H9 (cell line): ENCODE measurements at places on chromosomes 1 and 21. TPM values are rescaled to one million over a fixed set of nuclear protein-coding genes. Genes with fewer than 3 reads are reported as not detected.

DNA sequence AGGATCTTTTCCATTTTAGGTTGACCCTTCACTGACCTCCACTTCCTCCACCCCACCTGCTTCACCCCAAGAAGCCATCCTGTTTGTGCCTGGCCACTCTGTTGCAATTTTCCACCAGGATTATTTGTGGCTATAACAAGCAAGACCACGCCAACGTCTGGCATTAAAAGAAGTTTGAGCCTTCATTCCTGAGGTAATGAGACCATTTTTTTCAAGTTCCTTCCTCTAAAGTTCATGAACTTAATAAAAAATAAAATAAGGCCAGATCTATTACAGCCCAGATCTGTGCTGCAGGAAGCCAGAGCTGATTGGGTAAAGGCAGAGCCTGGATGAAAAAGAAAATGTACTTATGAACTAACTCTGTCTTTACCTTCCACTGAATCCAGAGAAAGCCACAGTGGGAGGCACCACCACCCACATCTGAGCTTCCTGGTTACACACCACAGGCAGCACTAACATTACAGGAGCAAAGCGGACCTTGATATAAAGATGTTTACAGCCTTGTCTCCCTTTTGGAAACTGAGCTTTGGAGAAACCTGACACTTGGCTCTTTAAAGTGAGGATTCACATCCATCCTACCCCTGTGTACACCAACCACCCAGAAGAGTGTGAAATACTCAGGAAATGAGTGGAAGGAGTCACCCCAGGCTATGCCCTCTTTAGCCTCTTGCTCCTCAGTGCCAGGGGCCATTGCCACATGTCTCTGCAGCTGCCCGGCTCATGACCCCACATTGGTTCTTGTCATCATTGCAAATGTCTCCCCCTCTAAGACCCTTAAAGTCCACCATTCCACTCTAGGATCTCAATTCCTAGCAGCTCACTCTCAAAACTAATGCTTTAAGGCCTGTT is 293.6 kb downstream of the PLPP3 start:
- 0 out of 2 replicates have a peak, but pooled peaks cover 2% of the 10 kb centered on the region for H3K4me1 ChIP-seq
- H3K27me3 ChIP-seq, result no peaks in the 10 kb centered on the region
- H3K36me3 ChIP-seq, result no peaks in the 10 kb centered on the region
- no peak for DNase-seq
- H3K4me3 ChIP-seq, result no peak overlapping the region

GRCh38 chr1:229073251-229073650 is 197.7 kb upstream of the RAB4A start:
- no peak overlapping the region for H3K4me3 ChIP-seq
- no peaks in the 10 kb centered on the region for H3K27me3 ChIP-seq
- no peaks in the 10 kb centered on the region for H3K36me3 ChIP-seq
- no peak overlapping the region for H3K27ac ChIP-seq
- no peak for DNase-seq
- no peaks in the 10 kb centered on the region for H3K4me1 ChIP-seq

RNU1-2 gene
- 1,874 and 2,051 TPM in 2 replicates for total RNA-seq

BEST4 gene
- total RNA-seq, result 1.1 and 1.3 TPM in 2 replicates

SYT2 gene
- 3.2 and 3.3 TPM in 2 replicates for total RNA-seq

- DNase-seq, result peak; percentile 55
- peaks cover 2% of the 10 kb centered on the region; the same call in 1 of the 2 replicates for H3K4me1 ChIP-seq
- H3K27me3 ChIP-seq, result peaks cover 3% of the 10 kb centered on the region; the same call in 1 of the 2 replicates
- H3K36me3 ChIP-seq, result no peaks in the 10 kb centered on the region
- peak within 1 kb of the TSS; percentile 87 for H3K4me3 ChIP-seq
Measured at GRCh38 chr1:78045926-78046778, at the start of gene GIPC2. Gene GIPC2 (plus strand): TSS chr1:78045966. CDS start chr1:78046095, 129 bp downstream.

ILDR2 gene
- 1.1 and 1.7 TPM in 2 replicates for total RNA-seq

GRCh38 chr1:20982316-20982715 is 194.4 kb downstream of the EIF4G3 start:
- DNase-seq, result no peak
- H3K27ac ChIP-seq, result no peak overlapping the region
- H3K27me3 ChIP-seq, result no peaks in the 10 kb centered on the region
- H3K36me3 ChIP-seq, result 0 out of 3 replicates have a peak, but pooled peaks cover 3% of the 10 kb centered on the region

TAF1A gene
- 14.8 and 15.5 TPM in 2 replicates for total RNA-seq

ZNF695 gene
- total RNA-seq, result 22.3 and 22.4 TPM in 2 replicates

- no peak for DNase-seq
- no peaks in the 10 kb centered on the region for H3K27me3 ChIP-seq
Measured at GRCh38 chr1:86522240-86522639, 24.6 kb upstream of the CLCA4 start.

GRCh38 chr1:200073286-200073637 is 45.8 kb downstream of the NR5A2 start:
- H3K27me3 ChIP-seq, result no peaks in the 10 kb centered on the region
- H3K4me3 ChIP-seq, result no peak overlapping the region
- H3K27ac ChIP-seq, result no peak overlapping the region
- H3K36me3 ChIP-seq, result no peaks in the 10 kb centered on the region
- peaks cover 7% of the 10 kb centered on the region; the same call in 1 of the 2 replicates for H3K4me1 ChIP-seq
- DNase-seq, result no peak

- H3K4me1 ChIP-seq, result no peaks in the 10 kb centered on the region; the same call in 1 of the 2 replicates
- H3K4me3 ChIP-seq, result no peak overlapping the region
Measured at GRCh38 chr1:241630476-241630875, 9.7 kb downstream of the CHML start.
